ENCODE measurements at places on chromosomes 13 and 19. TPM values are rescaled to one million over a fixed set of nuclear protein-coding genes. Genes with fewer than 3 reads are reported as not detected.

DNA sequence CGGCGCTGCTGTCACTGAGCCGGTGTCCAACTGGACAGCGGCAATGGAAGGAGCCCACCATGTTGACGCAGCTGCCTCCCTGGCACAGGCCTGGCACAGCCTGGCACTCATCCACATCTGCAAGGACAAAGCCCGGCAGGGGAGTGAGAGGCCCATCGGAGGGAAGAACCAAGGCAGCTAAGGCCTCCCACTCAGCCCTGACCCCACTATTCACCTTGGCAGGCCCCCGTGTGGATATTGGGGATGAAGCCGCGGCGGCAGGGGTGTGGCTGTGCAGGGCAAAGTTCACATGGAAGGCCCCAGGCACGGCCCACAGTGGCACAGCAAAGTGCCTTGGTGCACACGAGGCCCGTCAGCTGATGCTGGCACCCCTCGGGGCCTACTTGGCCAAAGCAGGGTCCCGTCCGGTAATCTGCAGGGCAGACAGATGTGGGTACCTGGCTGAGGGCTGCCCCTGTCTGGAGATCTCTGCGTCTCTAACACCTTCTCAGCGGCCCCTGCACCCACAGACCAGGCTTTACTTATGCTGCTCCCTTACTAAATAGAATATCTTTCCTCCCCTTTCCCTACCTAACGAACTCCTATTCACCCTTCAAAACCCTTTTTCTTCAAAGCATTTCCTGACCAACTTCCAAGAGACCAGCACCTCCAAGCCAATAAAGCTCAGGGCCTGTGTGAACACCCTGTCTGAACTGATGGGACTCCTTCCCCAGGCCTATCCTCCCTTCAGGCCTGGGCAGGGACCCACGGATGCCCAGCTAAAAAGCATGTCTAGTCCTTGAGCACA is 7.5 kb downstream of the FBN3 start:
- H3K4me1 ChIP-seq: peaks cover 18% of the 10 kb centered on the region
- no peak overlapping the region for H3K4me3 ChIP-seq
- H3K36me3 ChIP-seq: peaks cover 45% of the 10 kb centered on the region
- H3K27me3 ChIP-seq: no peaks in the 10 kb centered on the region

The NLRP9 gene
- total RNA-seq: not detected

GRCh38 chr19:55071913-55072312 is 3.8 kb upstream of the EPS8L1 start:
- no peak overlapping the region for H3K4me3 ChIP-seq
- no peaks in the 10 kb centered on the region for H3K36me3 ChIP-seq
- H3K4me1 ChIP-seq: peaks cover 8% of the 10 kb centered on the region
- DNase-seq: no peak
- H3K27me3 ChIP-seq: peaks cover 51% of the 10 kb centered on the region
- H3K27ac ChIP-seq: no peak overlapping the region

DNA sequence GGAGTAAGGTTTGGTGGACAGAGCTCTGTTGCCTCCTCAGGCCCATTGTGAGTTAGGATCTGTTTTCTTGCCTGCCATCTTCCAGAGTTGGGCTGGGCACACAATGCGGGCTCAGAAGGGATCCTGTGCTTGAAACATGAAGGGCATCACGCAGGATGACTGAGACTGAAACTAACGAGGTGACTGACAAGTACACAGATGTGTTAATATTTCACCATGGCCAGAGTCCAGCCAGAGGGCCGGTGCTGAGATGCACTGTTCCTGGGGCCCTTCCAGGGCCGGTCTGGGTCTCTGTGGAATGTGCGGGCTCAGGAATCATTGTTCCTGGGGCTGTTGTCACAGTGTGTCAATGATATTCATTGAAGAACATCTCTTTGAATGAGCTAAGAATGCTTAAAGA is 163.7 kb downstream of the URI1 start:
- no peak overlapping the region for H3K4me3 ChIP-seq
- no peak overlapping the region for H3K27ac ChIP-seq
- no peaks in the 10 kb centered on the region for H3K36me3 ChIP-seq
- no peaks in the 10 kb centered on the region for H3K4me1 ChIP-seq
- H3K27me3 ChIP-seq: no peaks in the 10 kb centered on the region

The KCTD12 gene
- total RNA-seq: 155 TPM

DNA sequence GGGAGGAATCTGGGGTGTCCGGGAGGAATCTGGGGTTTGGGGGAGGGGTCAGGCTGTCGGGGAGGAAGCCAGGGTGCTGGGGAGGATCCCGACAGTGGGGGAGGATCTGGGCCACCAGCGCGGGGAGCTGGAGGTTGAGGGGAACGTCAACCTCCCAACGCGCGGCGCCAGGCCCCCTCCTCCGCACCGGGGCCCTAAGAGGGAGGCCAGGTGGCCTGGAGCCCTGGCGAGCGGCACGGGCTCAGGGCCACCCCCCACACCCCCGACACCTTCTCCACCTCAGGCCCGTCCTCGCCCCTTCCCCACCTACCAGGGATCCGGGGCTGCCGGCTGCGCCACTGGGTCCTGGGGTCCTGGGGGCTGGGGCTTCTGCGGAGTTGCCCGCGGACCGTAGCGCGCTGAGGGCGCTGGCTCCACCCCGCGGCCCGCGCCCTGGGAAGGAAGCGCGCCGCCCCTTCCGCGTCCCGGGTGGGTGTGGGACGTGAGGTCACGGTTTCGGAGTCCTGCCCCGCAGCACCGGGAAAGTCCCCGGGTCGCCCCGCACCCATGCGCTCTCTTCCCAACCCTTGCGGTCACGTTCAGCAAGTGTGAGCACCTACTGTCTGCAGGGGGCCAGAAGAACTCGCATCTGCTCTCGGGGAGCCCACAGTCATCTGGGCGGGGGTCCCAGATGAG is at the start of gene TICAM1:
TICAM1 (minus strand) TSS at position 409 of the 675 bp plus-strand sequence. CDS start 13,335 bp downstream, outside the sequence.
- no peak within 1 kb of the TSS for H3K27ac ChIP-seq
- peaks cover 20% of the 10 kb centered on the region for H3K4me1 ChIP-seq
- no peak for DNase-seq
- peaks cover 2% of the 10 kb centered on the region for H3K27me3 ChIP-seq
- peak within 1 kb of the TSS; percentile 69 for H3K4me3 ChIP-seq

DNA sequence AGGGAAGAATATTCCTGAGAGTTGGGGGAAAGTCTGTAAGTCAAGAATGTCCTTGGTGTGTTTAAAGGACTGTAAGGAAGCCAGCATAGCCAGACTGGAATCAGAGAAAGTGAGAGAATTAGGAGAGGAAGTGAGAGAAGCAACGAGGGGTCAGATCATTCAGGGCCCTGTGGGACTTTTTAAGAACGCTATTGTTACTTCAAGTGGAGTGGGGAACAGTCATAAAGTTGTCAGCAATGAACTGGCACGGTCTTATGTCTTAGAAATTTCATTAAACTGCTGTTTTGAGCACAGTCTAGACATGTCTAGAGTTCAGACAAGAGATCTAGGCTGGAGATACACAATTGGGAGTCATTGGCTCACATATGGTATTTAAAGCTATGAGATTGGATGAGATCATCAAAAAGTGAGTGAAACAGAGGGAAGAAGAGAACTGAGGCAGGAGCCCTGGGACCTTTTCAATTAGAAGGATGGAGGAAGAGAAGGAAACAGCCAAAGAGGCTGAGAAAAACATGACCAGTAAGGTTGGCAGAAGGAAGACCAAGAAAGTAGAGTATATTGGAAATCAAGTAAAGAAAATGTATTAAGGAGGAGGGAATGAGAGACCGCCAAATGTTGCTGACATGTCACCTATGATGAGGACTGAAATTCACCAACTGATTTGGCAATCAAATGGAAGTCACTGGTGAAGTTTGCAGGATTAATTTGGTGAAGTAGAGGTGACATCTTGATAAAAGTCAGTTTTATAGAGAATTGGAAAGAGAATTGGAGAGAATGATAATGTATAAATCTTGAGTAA is 263.5 kb downstream of the GPC5 start:
- H3K36me3 ChIP-seq: no peaks in the 10 kb centered on the region
- H3K4me1 ChIP-seq: no peaks in the 10 kb centered on the region
- no peak overlapping the region for H3K4me3 ChIP-seq
- H3K27ac ChIP-seq: no peak overlapping the region

The CEACAM20 gene
- total RNA-seq: 0.10 TPM

The SIGLEC11 gene
- total RNA-seq: 1.7 TPM

DNA sequence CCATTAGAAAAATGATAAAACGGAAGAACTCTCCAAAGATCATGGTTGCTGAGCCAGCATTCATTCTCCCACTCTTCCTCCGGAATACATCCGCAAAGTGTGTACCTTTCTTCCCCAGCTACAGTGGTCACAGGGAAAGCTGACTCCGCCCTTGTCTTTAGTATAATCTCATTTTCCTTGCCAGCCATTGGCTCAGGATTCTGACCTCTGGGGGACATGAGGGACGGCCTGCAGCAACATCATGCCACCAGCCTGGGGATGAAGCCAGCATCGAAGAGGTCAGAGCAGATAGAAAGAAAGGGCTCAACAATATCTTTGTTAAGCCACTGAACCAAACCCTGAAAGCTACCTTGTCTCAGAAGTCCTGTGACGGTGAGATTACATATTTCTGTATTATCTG is 46.3 kb upstream of the TPP2 start:
- no peak overlapping the region for H3K27ac ChIP-seq
- no peaks in the 10 kb centered on the region for H3K36me3 ChIP-seq
- H3K4me1 ChIP-seq: no peaks in the 10 kb centered on the region
- H3K27me3 ChIP-seq: no peaks in the 10 kb centered on the region
- H3K4me3 ChIP-seq: no peak overlapping the region
- DNase-seq: no peak

DNA sequence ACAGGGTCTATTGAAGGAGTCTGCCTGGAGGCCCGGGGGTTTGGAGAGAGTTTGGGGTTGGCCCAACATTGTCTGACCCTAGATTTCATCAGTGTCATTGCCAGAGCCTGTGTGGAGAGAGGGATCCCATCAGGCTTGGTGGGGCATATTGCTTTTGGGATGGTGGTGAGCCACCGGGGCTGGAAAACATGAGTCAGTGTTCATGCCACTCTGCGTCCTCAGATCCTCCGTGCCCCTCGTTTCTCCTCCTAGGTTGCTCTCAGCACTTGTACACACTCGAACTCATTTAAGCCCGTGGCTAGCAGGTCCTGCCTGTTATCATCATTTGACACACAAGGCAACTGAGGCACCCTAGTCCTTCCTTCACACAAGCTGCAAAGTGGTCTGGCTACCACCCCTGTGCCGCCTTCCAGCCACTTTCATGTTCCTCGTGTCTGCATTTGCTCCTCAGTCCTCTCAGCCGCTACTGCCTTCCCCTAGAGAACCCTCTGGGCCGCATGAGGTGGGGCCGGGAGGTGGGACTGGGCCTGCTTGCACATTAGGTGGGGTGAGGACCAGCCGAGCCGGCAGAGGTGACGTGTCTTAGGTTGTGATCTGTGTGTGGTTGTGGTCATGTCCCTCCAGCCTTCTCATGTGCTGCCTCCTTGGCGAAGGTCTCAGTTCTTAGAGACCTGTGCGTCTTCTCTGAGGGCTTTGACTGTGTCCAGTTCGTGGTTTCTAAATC is 3.6 kb downstream of the NACC1 start:
- H3K36me3 ChIP-seq: peaks cover 40% of the 10 kb centered on the region
- peaks cover 33% of the 10 kb centered on the region for H3K4me1 ChIP-seq
- no peak overlapping the region for H3K27ac ChIP-seq
- no peak for DNase-seq
- H3K27me3 ChIP-seq: no peaks in the 10 kb centered on the region
